ENCODE measurements at places on chromosomes 3 and 15.

- DNase-seq: no peak
These were observed 135.0 kb downstream of the CACNA1D start for GRCh38 chr3:53629402-53629723.

DNA sequence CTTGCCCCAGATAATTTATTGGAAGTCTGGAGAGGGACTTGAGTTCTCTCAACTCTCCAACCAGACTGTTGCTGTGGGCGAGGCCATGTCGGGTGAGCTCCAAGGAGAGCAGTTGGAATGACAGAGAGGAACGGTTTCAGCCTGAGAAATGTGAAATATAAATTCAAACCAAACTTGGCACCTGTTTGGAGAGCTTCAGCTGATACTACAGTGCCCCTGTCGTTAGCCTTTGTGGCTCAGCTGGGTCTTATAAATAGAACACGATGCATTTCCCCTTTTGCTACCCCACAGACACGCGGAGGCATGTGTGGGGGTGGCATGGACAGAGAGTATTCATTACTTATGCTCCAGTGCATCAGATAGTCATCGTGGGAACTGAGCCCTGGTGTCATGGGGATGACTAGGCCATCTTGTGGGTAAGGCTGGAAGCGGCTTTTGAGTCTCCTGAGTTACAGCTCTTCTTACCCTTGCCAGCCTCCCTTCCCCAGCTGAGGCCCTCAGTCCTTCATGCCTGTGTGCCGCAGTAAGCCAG, 15.6 kb downstream of the SMAD3 start:
- DNase-seq: peak; percentile 43

GRCh38 chr3:172332256-172333041, 115.8 kb downstream of the GHSR start:
- DNase-seq: peak; percentile 46

DNA sequence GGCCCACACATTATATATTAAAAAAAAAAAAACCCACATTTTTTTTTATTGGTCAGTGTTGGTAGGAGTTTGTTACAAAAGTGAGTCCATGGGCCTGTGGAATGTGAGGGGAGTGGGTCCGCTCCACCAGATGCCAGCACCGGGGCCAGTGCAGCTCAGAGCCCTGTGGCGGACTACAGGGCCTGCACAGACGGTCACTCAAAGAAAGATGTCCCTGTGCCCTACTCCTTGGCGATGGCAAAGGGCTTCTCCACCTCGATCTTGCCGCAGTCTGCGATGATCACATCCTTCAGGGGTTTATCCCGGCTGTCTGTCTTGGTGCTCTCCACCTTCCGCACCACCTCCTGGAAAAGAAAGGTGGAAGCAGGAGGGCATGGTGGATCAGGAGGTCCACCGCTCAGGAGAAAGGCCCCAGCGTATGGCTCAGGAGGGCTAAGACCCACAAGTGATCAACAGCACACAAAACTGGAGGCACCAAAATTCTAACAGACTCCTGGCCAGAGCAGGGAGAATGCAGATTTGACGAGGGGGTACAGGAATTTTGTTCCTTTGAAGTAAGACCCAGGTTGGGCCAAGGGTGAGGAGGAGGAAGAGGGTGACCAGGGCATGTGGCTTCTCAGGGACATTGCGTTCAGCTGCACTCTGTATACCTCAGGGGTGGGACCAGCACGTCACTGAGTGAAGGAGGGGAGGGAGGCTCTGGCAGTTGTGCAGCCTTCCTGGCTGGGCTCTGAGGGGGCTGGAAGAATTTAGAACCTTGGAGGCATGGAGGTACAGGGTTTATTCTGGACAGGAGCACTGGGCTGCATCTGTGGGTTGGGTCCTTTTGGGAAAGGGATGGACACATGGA, 4.5 kb downstream of the SNX22 start:
- DNase-seq: no peak

Data from dermis microvascular lymphatic vessel endothelial cell (primary cell).